Activated T-helper 9 cell treated with anti-CD3 and anti-CD28 coated beads, Interleukin-2, amount 50 U/mL, for 16 hours (primary cell): ENCODE measurements at places on chromosomes 4 and X.

DNA sequence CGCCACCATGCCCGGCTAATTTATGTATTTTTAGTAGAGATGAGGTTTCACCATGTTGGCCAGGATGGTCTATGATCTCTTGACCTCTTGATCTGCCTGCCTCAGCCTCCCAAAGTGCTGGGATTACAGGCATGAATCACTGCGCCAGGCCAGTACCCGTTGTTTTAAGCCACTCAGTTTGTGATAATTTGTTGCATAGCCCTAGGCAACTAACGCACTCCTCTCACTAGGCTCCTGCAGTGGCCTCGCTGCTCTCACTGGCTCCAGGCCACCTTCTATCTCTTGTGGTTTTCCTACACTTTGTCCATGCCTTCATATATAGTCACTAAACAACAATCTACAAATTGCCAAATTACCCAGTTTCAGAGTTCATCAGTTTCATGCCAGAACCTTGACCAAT lies 58.1 kb downstream of the DCHS2 start:
- no peak for DNase-seq

DNA sequence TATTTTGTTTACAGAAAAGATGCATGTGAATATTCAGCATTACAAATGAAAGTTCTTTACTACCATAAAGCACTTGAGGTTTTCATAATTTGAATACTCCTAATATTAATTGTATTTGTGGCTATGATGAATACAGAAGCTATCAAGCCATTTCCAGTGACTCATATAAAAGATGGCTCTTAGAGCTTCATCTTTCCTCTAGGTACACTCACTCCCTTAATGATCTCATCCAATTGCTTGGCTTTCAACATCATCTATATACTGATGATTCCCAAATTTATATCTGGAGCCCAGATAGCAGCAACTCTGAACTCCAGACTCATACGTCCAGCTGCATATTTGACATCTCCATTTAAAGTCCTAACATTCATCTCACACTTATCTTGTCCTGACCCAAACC lies 183.4 kb upstream of the FAM241A start:
- DNase-seq, result no peak

DNA sequence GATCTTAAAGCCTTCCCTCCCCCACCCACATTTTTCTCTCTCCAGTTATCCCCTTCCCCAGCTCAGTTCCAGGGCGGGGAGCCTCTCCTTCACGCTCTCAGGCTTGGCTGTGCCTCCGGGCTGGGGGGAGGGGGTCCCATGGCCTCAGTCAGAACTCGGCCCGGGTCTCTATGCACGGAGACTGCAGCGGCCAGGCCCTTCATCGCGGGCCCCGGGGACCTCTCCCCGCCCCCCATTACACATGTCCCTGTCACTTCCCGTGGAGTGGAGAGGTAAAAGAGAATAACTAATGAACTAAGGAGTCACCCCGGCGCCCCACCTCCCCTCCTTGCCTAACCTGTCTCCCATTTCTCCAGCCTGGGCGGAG lies 838 bp upstream of the PRICKLE3 start:
- no peak for DNase-seq

- no peak for DNase-seq
Measured at GRCh38 chrX:15663439-15663838, 1.2 kb downstream of the CLTRN start.

DNA sequence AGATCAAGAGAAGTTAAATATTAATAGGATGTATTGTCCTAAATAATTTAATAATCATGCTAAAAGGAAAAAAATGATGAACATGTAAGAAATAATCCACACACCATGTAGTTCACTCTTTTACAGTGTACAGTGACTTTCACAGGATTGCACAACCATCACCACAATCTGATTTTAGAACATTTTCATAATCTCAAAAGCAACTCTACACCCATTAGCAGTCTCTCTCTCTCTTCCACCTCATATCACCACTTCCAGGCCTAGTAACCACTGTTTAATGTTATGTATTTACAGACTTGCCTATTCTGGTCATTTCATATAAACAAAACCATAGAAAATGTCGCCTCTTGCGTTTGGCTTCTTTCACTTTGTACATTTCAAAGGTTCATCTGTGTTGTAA lies 153.4 kb downstream of the FSTL5 start:
- no peak for DNase-seq

DNA sequence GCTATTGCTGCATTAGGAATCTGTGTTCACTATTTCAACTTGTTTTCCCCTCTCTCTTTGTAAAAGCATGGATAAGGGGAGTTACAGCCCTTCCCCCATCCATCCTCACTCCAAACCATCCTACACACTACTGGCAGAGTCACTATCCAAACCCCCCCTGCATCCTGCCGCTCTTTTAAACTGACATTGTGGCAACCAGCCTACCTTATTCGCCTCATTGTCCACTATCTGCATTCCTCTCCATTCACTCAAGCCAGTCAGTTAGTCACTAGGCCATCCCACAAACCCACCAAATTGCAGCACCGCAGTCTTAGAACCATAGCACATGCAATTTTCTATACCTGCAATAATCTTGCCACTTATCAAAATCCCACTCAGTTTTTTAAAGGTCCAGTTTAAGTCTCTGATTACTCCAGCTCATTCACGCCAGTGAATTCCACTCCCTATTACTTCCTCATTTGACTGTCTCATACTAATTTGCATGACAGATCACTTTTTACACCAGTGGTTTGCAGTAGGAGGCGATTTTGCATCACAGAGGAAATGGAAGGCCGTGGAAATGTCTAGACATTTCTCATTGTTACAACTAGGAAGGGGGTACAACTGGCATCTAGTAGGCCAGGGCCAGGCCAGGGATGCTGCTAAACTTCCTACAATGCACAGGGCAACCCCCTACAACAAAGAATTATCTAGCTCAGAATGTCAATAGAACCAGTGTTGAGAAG lies 181.8 kb downstream of the HS6ST2 start:
- no peak for DNase-seq

DNA sequence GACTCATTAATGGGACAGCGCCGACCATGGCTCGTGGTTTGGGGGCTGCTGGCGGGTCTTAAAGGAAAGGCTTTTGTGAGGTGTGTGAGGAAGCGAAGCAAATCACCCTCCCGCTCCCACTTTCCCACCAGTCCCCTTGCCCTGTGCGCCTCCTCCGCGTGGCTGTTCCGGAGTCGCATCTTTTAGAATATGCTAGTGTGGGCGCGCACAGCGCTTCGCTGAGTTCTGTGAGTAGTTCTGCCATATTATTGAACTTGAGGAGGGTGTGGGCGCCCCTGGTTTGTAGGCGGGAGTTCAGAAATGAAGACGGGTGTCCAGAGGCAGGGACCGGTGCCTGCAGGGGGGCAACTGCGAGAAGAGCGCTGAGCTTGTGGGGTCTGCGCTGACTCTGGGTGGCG lies 49.1 kb downstream of the ZNF141 start:
- DNase-seq, result no peak
